M059J (cell line): ENCODE measurements at places on chromosomes 2 and 18. TPM values are rescaled to one million over a fixed set of nuclear protein-coding genes. Genes with fewer than 3 reads are reported as not detected.

DNA sequence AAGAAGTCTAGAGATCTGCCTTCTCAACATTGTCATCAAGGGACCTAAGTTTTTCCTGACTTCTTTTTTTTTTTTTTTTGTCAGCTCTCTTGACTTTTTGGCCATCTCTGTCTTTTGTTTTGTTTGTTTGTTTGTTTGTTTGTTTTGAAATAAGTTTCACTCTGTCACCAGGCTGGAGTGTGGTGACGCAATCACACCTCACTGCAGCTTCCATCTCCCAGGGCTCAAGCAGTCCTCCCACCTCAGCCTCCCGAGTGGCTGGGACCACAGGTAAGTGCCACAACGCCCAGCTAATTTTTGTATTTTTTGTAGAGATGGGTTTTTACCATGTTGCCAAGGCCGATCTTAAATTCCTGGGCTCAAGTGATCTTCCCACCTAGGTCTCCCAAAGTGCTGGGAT, 5.6 kb upstream of the PUS10 start:
- no peak for DNase-seq

- no peak for DNase-seq
These were observed 20.1 kb downstream of the INPP5D start for GRCh38 chr2:233079953-233080835.

Gene C2orf15
- 0.39 and 1.4 TPM in 2 replicates for total RNA-seq

Gene LOXL3
- total RNA-seq = 43.9 and 66.9 TPM in 2 replicates

Gene SNORC
- 0.52 and 0.71 TPM in 2 replicates for total RNA-seq

Gene RGPD6
- 10.4 and 13.3 TPM in 2 replicates for total RNA-seq
